ENCODE measurements at places on chromosomes 13 and 19.
A peak's percentile ranks its signal among the peaks of the same experiment; 100 is the strongest.

- no peak for DNase-seq
These were observed 80.5 kb upstream of the VSTM2B start for GRCh38 chr19:29445246-29445645.

- DNase-seq, result peak; percentile 52
These were observed at the start of gene ZNF835 for GRCh38 chr19:56671613-56671994. Gene ZNF835 (minus strand): TSS chr19:56671757. CDS start chr19:56665198, 6,559 bp downstream.

DNA sequence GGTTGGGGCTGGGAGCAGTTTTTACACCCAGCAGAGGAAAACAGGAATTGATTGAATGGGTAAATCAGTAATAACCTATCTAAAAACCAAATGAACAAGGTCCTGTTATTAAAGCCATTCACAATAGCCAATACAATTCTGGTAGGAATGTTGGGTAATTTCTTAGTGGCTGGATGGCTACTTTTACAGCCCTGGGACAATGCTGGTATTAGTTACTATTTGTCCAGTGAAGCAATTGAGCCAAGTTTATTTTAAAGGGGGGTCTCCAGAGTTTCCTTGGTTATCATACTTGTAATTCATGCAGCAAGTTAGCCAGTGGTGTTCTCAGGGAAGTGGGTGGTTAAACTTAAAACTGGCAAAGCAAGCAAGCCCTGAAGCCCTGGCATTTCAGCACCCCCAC is 92.3 kb upstream of the STARD13 start:
- no peak for DNase-seq

DNA sequence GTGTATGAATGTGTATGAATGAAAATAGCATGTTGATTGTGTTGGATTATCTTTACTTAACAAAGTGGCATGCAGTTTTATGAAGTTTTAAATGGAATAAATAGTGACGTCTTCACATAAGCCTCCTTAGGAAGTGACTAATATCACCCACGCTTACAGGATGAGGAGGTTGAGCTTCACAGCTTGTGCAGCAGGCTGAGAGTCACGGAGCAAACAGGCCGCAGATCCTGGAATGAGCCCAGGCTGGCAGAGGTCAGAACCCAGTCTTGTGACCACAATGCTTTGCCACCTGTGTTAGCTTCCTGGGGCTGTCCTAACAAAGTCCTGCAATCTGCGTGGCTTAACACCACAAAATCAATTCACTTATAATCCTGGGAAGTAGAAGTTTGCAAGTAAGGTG is 20.8 kb downstream of the LAIR2 start:
- DNase-seq, result peak; percentile 50

DNA sequence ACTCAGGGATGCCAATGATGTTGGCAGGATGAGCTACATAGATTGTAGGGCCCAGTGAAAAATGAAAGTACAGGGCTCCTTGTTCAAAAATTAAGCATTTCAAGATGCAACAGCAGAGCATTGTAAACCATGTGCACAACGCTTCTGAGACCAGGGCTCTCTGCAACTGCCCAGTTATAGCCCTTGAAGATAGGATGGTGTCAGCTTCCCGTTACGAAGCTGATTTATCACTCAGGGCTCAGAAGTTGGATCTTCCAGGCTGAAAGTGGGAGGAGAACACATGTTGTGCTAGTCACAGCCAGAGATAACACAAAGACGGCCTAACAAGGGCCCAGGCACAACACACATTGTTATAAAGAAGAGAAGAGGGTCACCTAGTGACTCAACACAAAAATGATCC is 466.7 kb downstream of the TUBA3C start:
- no peak for DNase-seq

- DNase-seq, result no peak
These were observed 1.0 kb downstream of the NCCRP1 start for GRCh38 chr19:39197808-39198207.

GRCh38 chr13:102399791-102400674 is 1.8 kb downstream of the FGF14 start:
- no peak for DNase-seq

- DNase-seq, result no peak
These were observed 43.8 kb upstream of the USP29 start for GRCh38 chr19:57075801-57076492.

- no peak for DNase-seq
These were observed 10.9 kb downstream of the ACP4 start for GRCh38 chr19:50801107-50801506.

DNA sequence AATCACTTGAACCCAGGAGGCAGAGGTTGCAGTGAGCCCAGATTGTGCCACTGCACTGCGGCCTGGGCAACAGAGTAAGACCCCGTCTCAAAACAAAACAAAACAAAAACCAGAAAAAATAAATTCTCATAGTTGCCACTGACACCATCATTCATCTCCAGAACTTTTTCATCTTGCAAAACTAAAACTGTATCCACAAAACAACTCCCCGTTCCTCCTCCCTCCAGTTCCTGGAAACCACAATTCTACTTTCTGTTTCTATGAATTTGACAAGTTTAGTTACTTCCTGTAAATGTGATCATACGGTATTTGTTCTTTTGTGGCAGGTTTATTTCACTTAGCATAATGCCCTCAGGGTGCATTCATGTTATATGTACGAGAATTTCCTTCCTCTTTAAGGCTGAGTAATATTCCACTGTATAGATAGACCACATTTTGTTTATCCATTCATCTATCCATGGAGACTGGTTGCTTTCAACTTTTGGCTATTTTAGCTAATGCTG is 13.2 kb upstream of the ADGRE5 start:
- DNase-seq, result no peak

GRCh38 chr19:8458380-8458779 is 13.6 kb downstream of the HNRNPM start:
- DNase-seq, result no peak

- no peak for DNase-seq
These were observed 14.5 kb downstream of the ARHGEF18 start for GRCh38 chr19:7363225-7363624.

- DNase-seq, result peak; percentile 63
These were observed 263.9 kb upstream of the NBEA start for GRCh38 chr13:34678154-34678553.

- DNase-seq, result no peak
These were observed 25.5 kb upstream of the NAXD start for GRCh38 chr13:110589793-110590390.

GRCh38 chr19:47225746-47226425 is 5.1 kb downstream of the BBC3 start:
- DNase-seq, result peak; percentile 86

DNA sequence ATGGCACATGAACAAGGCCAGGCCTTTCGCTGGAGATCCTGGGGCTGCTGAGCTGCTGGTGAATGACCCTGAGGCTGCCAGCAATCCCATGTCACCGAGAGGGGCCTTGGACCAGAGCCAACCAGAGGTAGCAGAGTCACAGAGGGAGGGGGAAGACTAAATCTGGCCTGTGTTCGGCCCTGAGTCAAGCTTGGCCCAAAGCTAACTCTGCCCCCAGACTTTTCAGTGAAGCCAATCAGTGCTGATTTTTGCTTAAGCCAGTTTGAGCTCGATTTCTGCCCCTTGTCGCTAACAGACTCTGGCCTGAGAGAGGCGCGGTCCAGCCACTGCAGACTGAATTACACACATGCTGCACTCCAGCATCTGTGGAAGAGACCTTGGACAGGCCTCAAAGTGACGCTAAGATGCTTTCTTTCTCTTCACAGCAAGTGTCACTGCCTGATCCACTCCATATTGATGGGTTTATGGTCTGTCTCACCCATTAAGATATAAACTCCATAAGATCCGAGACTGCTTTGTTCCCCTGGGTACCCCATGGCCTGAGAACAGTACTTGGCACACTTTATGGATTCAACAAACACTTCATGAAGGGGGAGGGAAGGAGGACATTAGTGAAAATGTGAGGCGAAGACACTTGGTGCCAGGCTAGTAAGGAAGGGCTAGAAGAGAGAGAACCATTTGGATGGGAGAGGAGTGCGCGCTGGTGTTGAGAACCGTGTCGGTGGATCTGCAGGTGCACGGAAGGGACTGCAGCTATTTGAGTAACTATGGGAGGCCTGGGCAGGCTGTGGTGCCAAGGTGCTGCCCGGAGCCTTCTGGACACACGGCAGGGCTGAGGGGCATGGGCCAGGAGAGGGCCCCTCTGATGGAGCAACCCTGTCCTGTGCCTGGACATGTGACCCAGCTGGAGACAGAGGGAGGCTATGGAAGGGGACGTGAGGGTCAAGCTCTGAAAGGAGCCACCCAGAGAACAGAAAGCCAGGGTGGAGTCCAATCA is 17.6 kb downstream of the RANBP3 start:
- DNase-seq, result no peak

DNA sequence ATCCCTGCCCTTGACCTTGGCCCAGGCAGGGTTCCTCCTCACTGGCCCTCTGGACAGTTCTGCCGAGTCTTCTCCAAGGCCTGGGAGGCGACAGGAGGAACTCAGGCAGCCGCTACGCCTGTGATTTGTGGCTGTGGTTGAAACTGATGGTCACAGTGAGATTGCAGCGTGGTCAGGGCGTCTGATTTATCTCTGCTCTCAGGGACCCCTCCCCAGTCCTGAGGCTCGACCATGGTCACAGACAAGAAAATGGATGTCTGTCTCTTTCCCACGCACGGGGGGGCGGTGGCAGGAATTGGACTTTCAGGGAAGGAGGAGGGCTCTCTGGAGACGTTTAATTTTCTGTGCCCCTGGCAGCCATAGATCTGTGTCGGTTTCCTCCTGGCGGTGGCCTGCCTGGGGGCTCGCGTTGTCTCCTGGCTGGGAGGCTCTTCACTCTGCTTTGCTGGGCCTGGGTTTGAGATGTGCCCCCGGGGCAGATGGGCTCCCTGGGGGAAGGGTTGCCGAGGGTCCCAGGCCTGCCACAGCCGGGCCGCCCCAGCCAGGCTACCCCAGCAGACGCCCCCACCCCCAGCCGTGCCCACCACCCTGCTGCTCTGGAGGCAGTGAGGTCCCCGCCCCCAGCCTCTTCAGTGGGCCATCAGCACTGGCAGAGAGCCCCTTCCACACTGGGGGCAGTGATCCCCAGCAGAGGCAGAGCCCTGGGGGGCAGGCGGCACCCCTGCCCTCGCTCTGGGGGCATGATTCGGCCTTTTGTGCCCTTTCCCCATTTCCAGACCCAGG is 167.4 kb downstream of the KDM4B start:
- no peak for DNase-seq

GRCh38 chr13:100917011-100917410 is 242.4 kb upstream of the TMTC4 start:
- DNase-seq, result no peak

- no peak for DNase-seq
These were observed 238.6 kb downstream of the POU4F1 start for GRCh38 chr13:78364711-78365110.

DNA sequence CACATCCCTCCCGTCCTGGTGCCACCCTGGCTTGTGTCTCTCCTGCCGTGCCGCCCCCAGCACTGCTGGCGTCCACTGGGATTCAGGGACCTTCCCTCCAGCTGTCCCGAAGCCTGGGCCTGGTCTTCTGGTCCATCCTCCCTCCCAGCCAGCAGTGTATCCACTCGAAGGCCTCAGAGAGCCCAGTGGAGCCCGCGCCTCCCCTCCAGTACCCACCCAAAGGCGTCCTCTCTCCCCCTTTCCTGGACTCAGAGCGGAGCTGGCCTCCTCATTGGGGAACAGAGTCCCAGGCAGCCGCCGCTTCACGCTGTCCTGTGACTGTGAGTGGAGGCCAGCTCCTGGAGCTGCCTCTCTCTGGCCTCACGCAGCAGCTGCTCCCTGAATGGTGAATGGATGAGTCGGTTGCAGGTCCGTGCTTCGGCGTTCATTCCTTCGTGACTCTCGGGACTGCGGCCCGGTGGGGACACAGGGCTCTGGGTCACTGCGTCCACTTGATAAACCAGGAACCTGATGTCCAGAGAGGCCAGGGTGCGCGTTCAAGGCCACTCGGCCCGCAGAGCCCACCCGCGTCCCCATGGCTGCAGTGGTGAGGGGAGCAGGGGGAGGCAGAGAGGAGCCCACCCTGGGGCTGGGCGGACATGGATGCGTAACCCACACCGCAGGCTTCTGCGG is 12.1 kb downstream of the ONECUT3 start:
- no peak for DNase-seq

DNA sequence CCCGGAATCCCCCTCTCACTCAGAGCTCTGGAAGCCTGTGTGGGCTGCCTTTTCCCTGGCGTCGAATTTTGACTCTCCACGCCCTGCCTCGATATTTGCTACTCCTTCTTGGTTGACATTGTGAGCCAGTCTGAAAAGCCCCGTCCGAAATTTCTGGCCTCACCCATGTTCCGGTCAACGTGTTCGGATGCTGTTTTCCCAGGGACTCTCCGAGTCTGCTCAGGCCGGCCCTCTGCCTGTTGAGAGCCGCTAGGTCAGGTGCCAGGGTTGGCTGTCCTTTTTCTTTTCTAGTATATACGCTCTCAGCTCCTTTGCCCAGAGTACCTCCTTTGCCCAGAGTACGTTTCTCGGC is 6.8 kb upstream of the DGKH start:
- peak; percentile 81 for DNase-seq

- DNase-seq, result peak; percentile 91
These were observed 73.4 kb downstream of the COL4A2 start for GRCh38 chr13:110380359-110381028.

DNA sequence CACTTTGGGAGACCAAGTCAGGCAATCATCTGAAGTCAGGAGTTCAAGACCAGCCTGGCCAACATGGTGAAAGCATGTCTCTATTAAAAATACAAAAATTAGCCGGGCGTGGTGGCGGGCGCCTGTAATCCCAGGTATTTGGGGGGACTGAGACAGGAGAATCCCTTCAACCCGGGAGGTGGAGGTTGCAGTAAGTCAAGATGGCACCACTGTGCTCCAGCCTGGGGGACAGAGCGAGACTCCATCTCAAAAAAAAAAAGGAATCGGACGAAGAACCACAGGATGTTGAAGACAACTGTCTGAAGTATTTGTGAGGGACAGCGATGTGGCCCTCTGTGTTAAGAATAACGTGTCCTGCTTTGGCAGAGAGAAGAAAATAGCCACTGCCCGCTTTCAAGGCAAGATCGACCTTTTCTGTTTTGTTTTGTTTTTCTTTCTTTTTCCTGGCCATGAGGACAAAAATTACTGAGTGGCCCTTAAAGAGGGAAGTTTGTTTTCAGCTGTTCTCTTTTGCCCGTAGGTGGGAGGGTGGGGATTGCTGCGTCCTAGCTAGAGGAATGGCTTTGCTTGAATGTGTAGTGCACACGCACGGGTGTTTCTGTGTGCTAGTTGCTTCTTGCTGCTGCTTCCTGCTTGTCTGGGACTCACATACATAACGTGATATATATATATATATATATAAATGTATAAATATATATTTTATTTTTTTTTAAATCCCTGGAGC is 6.2 kb upstream of the PRKCG start:
- no peak for DNase-seq

DNA sequence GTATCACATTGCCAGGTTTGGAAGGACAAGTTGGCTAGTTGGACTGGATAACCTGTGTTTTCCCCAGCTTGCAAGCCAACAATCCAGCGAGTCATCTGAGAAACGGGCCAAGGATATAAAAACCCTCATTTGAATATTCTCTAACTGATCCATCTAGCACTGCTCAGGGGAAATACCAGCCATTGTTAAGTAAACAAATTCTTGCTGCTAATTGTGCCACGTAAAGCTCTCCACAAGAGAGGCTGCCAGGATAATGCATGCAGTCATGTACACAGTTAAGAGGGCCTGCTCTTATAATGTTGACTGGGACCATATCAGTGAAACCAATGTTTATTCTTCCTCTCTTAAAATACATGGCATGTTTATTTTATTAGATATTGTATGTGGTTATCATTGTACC is 663.2 kb upstream of the SGCG start:
- DNase-seq, result no peak

- DNase-seq, result peak; percentile 12
These were observed 45.4 kb upstream of the MYCBP2 start for GRCh38 chr13:77372275-77372674.

Data from iris pigment epithelial cell (primary cell).